ENCODE measurements at places on chromosomes 3 and 15.
A peak's percentile ranks its signal among the peaks of the same experiment; 100 is the strongest.

DNA sequence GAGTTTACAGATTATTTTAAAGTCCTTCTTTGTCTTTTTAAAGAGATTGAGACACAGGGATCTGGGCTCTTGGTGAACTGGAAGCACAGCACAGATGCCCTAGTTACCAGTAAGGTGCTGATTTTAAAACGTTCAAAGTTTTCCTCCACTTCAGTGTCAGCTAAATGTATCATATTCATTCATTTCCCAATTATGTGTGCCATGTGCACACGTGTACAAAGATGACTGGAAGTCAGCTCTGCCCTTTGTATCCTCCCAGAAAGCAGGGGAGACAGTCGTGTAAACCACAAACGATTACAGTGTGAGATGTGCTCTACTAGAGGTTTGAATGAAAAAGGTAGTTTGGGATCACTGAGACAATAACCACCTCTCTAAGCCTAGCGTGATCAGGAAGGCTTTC, 730 bp downstream of the ZKSCAN7 start:
- DNase-seq, result no peak

DNA sequence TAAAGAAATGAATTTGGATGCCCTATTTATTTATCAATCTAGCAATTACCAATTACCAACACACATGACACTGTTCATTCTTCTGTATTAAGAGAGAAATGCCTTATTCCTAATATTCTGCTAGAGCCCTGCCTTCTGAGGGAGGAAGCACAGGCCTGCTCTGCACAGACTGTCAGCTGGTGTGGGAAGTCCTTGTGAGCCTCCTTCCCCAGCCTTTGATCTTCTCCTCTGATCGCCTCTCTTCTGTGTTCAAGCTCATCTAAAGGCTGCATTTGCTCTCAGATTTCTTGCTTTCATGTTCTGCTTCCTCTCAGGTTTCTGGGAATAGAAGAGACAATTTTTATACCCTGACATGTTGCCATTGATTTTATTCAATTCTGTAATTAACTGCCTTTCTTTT, 290.6 kb upstream of the UMPS start:
- peak; percentile 3 for DNase-seq

- no peak for DNase-seq
These were observed 706 bp upstream of the RPL35A start for GRCh38 chr3:197949191-197949777.

GRCh38 chr3:108175352-108175751, 46.9 kb downstream of the IFT57 start:
- DNase-seq, result no peak

- no peak for DNase-seq
These were observed 144.8 kb downstream of the RBPMS2 start for GRCh38 chr15:64630396-64631107.

DNA sequence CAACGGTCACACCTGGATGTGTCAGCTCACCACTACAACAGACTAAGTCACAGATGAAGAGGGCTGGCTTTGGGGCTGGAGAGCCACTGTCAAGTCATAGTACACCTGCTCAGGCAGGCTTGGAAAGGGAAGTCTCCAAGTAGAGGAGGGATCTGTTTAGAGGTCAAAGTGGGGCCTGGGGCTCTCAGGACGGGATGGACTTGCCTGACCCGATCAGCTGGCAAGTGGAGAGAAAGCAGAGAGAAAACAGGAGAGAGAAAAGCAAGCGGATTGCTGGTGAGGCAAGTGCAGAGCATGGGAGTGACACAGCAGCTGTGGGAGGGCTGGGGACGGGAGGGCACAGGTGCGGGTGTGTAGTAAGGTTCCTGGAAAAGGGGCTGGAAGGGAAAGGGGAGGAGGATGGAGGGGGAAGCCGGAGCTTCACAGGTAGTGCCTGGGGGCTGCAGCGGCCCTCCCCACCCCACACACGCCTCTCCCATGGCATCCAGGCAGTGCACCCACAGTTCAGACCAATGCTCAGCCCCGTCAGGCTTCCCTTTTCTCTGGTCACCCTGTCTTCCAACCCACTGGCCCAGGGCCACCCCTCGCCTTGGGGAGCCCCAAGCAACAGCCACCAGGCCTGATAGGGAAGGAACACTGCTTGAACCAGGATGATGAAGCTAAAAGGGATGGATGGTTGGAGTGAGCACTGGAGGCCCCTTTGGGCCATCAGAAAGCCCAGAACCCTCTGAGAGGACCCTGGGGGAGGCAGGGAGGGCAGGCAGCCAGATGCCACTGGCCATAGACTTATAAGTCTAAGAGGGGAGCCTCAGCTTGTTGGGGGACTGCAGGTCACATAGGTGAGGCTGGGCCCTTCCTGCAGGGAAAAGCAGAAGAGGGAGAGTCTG, 8.5 kb downstream of the RPS17 start:
- no peak for DNase-seq

- no peak for DNase-seq
These were observed 189.5 kb upstream of the WNT5A start for GRCh38 chr3:55676643-55677042.

DNA sequence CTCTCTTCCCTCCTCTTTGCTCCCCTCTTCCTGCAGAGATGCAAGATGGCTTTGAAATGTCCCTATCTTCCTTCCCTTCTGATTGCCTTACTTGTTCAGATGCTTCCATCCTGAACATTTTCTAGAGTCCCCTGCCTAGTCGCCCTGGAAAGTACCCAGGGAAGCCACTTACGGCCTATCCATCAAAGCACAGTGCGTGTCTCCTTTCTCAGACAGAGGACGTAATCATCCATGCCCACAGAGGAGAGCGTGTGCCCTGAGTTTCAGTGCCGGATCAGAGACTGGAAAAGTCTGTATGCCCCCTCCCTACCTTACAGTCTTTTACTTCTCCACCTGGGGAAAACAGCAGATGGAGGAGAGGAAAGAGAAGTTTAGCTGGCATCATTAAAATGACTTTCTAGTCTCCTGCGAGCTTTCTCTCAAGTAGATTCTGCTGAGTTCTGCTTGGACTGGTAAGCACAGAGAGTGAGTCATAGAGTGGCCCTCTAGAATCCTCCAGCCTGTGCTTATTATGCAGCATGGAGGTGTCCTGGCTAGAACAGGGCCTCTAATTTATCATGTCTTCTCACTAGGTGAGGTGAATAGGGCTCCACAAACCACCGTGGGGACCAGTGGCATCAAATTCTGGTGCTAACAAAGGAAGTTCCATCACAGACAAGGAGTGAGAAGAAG, 114.6 kb downstream of the SLCO3A1 start:
- no peak for DNase-seq

DNA sequence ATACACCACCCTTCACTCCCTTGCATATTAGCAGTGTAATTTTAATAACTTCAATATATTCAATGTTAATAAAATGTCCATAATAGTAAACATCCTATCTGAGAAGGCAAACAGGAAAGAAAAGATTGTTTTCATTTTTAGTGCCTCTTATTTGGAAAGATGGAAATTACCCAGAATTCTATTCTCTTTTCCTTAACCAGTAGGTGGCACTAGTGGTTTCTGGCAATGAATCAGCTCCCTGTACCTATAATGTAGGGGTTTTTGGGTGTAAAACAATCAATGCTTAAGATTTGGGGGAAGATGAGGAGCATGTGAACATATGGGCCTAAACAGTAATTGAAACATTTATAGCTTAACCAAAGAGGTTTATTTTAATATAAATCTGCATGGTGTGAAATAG, 5.7 kb upstream of the SEMA6D start:
- no peak for DNase-seq

DNA sequence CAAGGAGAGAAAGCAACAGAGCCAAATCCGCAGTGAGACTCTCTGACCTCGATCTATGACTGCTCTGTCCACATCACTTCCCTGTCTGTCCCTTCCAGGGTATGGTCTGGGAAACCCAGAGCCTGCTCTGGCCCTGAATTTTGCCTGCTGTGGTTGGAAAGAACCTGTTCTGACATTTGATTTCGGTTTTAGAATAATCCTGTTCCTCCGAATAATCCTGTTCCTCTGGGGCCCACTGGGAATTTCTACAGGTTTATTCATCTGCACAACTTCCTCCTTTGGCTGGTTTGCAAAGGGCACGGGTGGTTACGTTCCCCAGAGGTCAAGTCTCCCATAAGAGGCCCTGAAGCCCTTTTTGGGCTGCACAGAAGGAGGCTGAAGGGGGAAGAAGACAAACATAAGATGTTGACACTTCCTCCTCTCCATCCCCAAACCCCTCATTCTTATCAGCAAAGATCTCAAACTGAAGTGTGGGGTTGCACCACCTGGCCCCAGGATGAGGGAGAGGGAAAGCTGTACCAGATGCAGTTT, 10.6 kb downstream of the LAMP3 start:
- DNase-seq, result no peak

- peak; percentile 98 for DNase-seq
These were observed 17.4 kb upstream of the EHD4 start for GRCh38 chr15:41989573-41990242.
